GM13976 (cell line): ENCODE measurements at places on chromosomes 16 and 17.

- peak; percentile 84 for DNase-seq
Measured at GRCh38 chr17:79707931-79708891, 22.5 kb upstream of the ENPP7 start.

DNA sequence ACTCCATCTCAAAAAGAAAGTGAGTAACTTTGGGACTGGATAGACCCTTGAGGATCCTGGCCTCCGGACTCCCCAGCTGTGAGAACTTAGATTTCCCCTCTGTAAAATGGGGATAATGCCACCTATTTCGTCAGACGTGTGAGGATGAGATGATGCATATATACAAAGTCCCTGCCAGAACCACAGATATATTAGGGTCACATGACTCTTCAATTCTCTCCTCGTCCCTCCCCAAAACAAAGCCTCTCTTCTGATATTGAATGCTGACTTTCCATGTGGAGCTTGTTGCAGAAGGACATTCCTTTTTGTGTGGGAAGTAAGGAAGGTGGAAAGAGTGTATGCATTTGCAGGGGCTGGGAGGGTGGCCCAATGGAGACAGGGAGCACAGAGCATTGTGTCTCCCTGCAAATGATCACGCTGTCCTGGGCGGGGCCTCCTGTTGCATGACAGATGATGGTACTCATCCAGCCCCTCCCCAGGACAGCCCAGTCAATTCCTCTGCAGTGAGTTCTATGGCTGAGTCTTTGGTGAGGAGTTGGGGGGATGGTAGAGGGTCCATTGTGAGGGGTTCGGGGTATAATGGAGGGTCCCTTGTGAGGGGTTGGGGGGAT lies 35.1 kb upstream of the MGAT5B start:
- no peak for DNase-seq

DNA sequence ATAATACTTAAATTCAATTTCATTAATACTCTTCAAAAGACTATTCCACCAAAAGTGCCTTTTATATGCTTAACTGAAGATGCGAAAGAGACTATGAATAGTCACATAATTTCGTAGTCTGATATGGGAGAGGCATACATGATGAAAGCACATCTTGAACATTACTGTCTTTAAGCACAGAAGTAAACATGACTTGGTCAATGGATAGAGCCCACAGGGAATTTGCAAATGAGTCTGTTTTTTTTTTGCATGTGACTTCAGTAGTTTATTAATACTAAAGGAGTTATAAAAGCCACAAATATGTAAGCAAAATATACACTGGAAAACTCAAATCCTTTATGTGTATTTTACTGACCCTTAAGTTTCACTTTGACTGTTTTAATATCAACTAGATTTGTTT lies 15.9 kb downstream of the ADPRM start:
- DNase-seq, result no peak

DNA sequence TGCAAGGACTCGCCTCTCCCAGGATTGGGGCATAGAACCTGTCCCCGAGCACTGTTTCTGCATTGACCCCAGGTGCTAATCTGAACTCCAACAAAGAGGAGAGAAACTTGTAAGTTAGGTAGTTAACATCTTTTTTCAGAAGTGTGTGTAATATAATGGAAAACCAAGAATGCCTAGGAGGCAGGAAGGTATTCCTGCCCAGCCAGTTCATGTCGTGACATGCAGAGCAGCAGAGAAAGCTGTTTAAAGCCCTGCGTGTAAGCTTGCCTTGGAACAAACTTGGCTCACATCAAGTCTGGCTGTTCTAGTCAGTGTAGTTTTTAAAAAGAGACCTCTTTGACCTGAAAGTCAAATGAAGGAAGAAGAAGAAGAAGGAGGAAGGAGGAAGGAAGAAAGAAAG lies 2.1 kb upstream of the GNA13 start:
- no peak for DNase-seq

- DNase-seq, result no peak
Measured at GRCh38 chr17:77307479-77308198, 166.9 kb downstream of the SEC14L1 start.

GRCh38 chr16:78920621-78921020 lies 679.9 kb downstream of the MAF start:
- no peak for DNase-seq

- DNase-seq, result peak; percentile 82
Measured at GRCh38 chr17:76408037-76408849, 23.8 kb downstream of the SPHK1 start.

GRCh38 chr16:68470461-68471150 lies 22.3 kb upstream of the SMPD3 start:
- DNase-seq, result peak; percentile 79

GRCh38 chr17:72193391-72194106 lies 72.7 kb downstream of the SOX9 start:
- DNase-seq, result no peak

- no peak for DNase-seq
Measured at GRCh38 chr17:13306310-13306962, 288.6 kb upstream of the ELAC2 start.

DNA sequence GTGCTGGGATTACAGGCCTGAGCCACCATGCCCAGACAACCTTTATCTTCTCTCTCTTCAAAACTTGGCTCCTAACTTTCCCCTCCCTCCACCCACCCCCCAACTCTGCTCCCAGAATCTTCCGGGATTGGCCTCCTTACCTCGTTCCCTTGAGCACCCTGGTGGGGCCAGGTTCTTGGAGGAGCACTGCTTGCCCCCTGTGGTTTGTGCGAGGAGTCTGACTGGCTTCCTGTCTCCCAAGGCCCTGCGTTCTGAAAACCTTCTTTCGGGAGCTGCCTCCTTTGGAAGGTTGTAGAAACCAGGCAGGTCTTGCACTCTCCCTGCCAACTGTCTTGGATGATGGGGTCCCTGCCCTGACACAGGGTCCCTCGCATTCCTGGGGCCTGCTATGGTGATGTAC lies 19.8 kb downstream of the PLXDC1 start:
- no peak for DNase-seq

GRCh38 chr17:20315311-20315710 lies 152.0 kb downstream of the LGALS9B start:
- no peak for DNase-seq

GRCh38 chr17:29613352-29613837 lies 9.3 kb downstream of the CORO6 start:
- peak; percentile 89 for DNase-seq

GRCh38 chr16:47008174-47008573 lies 34.7 kb upstream of the DNAJA2 start:
- DNase-seq, result no peak

- DNase-seq, result no peak
Measured at GRCh38 chr17:36947922-36948716, 635 bp upstream of the AATF start.

- no peak for DNase-seq
Measured at GRCh38 chr16:80403894-80404293, 136.9 kb upstream of the DYNLRB2 start.

GRCh38 chr16:77993111-77993985 lies 29.0 kb upstream of the CLEC3A start:
- DNase-seq, result no peak

GRCh38 chr17:82029990-82030469 lies 1.4 kb upstream of the RAC3 start:
- DNase-seq, result no peak

DNA sequence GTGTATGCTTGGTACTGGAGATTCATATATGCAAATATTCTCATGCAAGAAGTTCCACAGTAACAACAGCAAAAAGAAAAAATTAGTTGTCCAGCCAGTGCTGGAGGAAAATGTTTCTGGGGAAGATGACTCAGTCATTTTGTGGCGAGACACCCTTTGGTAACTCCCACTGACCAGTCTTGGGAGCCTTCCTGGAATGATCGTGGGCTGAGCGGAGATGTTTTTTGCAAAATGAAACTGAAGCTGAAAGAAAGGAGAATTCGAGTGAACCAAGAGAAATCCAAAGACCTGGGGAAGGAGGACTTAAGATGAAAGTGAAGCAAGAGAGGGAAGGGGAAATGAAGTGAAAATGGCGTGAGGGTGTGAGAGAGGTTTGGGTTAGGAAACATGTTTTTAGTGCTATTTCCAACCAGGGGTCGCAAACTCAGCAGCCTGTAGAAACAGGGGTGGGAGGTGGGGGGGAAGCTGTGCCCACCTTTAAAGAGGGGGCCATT lies 5.2 kb downstream of the ITPRIPL2 start:
- no peak for DNase-seq

DNA sequence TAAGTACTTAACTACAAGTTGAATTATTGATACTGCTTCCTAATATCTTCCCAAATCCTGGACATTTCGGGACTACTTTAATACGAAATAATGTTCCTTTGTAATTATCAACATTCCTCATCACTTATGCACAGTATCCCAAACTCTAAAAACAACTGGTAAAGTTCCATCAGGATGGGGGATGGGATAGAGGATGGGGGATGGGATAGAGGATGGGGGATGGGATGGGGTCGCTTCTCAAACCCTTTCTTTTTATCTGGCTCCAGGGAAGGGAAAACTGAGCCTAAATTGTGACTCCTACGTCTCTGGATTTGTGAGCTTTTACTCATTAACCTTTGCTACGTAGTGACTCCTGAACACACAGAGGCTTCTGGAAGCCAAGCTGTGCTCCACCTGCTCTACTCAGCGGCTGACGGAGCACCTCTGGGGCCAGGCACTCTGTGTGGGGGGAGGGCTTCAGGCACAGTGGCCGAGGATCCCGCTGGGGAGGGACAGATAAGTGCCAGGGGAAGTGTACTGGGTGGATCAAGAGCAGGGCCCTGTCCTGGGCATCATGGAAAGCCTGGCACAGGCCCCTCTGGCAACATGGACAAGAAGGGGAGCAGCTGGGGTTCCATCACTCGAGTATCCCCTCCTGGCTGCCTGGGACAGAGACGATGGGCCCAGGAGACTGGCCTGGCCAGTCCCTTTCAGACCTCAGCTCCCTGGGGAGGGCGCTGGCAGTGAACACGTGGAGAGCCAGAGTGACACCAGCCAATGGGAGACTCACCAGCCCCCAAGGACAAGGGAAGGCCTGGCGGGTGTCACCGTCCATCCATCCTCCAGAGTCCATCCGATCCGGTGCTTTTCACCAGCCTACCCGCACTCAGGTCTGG lies 56.2 kb downstream of the PGS1 start:
- DNase-seq, result no peak

- DNase-seq, result no peak
Measured at GRCh38 chr16:89370081-89370511, 120.3 kb downstream of the ANKRD11 start.

DNA sequence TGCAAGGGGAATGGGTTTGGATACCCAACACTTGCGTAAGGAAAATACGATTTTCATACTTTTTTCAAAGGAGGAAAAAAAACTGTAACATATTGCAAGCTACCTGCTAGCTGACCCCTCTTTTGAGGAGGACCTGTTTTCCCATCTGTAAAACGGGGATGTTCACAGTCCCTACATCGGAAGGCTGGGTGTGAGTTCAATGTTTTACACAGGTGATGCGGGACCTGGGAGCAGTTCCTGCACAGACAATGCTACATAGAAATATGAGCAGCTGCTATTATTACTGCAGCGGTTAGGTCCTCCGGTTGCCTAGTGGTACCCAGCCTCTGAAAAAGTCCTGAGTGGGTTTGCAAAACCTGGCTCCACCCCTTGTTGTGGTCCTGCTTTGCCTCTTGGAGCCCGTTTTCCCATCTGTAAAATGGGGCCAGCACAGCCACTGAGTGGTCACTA lies 3.5 kb downstream of the SOCS1 start:
- DNase-seq, result no peak

DNA sequence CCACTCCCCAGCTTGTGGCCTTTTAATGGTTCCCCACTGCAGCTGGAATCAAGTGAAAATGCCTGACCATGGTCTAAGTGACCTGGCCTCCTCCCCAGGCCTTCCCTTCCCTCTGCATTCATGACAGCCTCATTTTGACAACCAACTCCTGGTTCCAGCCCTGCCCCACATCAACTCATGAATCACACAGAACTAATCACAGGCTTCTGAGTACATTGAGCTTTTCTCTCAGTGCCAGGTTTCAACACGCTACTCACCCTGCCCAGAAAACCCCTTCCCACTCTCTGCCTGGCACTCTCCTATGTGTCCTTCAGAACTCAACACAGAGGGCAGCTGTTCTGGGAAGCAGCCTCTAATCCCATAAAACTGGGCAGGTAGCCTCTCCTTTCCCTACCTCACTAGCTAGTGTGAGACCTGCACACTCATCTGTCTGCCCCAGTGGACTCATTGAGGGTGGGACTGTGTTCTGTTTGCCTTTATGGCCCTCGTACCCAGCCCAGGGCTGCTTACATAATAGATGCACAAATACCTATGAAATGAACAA lies 313.6 kb downstream of the GRIN2A start:
- DNase-seq, result no peak

- no peak for DNase-seq
Measured at GRCh38 chr17:58384897-58385296, 32.4 kb downstream of the RNF43 start.

GRCh38 chr17:60425626-60426025 lies 3.3 kb downstream of the CHCT1 start:
- DNase-seq, result no peak

DNA sequence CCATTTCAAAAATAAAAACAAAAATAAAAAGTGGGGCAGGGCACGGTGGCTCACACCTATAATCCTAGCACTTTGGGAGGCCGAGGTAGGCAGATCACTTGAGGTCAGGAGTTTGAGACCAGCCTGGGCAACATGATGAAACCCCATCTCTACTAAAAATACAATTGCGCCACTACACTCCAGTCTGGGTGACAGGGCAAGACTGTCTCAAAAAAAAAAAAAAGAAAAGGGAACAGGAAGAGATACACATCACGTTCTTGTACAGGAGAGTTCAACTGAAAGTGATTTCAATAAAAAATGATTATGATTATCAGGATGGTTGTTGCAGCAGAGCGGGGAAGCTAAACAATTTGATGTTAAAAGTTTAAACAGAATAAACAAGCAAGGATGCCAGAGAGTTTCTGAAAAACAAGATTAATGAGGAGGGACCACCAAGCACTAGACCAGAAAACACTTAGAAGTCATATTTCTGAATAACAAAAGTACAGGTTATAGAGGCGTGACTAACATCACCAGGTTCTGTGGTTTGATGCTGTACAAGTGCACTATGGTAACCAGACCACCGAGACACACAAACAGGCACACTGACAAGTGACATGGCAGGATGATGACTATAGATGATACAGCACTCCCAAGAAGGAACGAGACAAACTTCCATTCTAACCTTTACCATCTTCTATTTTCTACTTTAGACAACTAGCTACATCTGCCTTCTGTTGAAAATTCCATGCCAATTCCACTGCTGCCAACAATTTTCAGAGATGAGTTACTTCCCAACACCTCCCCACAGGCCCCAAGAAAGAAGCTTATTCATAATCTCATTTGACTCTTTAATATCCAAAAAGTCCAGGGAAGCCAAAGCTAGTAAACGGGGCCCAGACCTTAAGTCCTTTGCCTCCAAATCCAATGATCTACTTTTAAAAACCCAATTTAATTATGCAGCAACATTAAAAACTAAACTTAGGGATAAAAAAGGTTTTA lies 11.8 kb downstream of the DNAJA2 start:
- no peak for DNase-seq

GRCh38 chr16:11327277-11328171 lies 17.7 kb upstream of the RMI2 start:
- peak; percentile 83 for DNase-seq

GRCh38 chr17:1785930-1786329 lies 24.1 kb downstream of the SERPINF1 start:
- DNase-seq, result no peak

GRCh38 chr16:74580833-74581232 lies 26.1 kb downstream of the GLG1 start:
- no peak for DNase-seq

- DNase-seq, result no peak
Measured at GRCh38 chr17:74407384-74407783, 24.5 kb upstream of the GPRC5C start.
